Activated naive CD4-positive, alpha-beta T cell treated with anti-CD3 and anti-CD28 coated beads, Interleukin-2, amount 50 U/mL, for 72 hours (primary cell): ENCODE measurements at places on chromosomes 7 and 10.

DNA sequence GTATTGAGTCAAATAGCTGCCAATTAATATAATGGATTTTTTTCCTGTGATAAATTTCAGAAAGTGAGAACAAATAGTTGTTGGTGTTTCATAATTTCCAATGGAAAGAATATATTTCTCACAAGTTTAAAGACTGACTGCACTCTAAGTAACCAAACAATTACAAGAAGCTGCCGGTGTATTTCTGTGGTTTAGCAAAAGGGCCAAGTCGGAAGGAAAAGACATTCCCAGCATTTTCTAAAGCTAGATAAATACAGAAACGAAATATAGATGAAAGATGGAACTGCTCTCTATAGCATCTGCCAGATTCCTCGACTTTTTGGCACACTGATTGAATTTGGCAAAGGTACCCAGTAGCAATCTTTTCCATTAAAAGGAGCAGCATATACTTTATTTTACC is 92.7 kb upstream of the MKX start:
- no peak for DNase-seq

DNA sequence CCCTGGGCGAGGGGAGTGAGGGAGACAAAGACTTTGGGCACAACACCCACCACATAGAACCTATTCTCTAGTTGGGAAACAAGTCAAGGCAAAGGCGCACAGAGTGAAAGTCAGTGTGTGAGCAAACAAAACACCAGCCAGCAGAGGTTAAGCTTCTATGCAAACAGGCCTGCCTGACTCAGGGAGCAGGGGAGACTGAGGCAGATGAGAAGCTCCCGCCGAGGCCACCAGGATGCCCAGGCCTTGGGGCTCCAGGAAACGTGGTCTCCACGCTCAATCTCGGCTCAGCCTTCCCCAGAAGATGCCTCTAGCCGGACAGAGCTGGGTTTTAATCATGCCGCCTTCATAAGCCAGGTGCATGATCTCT is 74.1 kb upstream of the KCNMA1 start:
- DNase-seq, result no peak

GRCh38 chr7:90886416-90886815 is 290.3 kb downstream of the CDK14 start:
- DNase-seq, result no peak

DNA sequence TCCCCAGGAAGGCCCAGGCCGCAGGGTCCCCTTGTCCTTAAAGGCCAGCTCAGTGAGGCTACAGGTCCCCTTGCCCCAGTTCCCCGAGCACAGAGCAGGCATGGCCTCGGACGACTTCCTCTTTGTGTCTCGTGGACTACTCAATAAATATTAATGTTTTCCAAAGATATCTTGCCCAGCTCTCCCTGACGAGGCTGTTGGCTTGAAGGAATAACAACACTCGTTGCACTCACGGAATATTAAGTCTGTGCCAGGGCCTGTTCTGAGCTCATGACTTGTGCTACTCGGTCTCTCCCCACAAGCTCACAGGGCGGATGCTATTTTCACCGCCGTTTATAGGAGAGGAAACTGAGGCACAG is 68.2 kb downstream of the CUX1 start:
- no peak for DNase-seq

DNA sequence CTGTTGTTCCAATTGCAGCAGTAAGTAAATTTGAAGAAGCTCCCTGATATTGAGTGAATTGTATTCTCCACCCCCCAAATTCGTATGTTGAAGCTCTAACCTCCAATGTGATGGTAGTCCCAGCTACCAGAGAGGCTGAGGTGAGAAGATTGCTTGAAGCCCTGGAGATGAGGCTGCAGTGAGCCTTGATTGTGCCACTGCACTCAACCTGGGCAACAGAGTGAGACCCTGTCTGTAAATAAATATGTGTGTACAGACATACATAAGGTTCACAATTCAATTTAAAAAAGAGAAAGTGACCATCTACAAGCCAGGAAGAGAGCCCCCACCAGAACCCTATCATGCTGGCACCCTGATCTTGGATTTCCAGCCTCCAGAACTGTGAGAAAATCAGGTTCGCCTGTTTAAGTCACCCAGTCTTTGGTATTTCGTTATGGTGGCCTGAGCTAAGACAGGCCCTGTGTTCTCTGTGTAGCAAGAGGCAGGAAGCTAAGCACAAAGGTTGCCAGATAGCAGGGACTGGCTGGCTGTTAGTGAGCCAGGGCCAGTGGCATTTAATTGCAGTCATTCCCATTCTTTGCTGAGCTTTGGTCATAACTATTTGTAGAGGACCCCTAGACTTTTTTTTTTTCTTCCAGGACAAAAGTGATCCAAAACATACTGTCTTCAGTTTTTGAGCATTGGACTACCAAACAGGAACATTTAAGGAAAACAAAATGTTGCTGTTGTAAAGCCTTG is 45.6 kb downstream of the AUTS2 start:
- no peak for DNase-seq

- DNase-seq, result no peak
These were observed 53.0 kb upstream of the ADGRA1 start for GRCh38 chr10:133034762-133035161.

DNA sequence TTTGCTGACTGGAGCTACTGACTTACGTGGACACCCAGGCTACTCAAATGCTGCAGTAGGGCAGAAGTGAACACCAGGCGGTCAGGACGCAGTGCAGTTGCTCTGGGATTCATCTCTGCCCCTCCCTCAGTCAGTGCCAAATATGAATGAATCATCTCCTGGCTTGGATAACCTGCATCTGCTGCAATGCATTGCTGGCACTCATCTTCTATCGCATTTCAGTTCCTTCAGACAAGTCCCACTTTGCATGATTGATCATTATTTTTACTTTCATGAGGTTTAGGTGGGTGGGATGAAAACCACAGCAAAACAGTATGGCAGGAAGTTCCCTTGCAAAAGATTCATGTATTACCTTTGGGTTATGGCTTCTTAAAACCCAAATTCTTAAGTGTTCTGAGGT is 224.6 kb upstream of the NRP1 start:
- no peak for DNase-seq

GRCh38 chr10:24333736-24334135 is 124.8 kb downstream of the KIAA1217 start:
- no peak for DNase-seq

DNA sequence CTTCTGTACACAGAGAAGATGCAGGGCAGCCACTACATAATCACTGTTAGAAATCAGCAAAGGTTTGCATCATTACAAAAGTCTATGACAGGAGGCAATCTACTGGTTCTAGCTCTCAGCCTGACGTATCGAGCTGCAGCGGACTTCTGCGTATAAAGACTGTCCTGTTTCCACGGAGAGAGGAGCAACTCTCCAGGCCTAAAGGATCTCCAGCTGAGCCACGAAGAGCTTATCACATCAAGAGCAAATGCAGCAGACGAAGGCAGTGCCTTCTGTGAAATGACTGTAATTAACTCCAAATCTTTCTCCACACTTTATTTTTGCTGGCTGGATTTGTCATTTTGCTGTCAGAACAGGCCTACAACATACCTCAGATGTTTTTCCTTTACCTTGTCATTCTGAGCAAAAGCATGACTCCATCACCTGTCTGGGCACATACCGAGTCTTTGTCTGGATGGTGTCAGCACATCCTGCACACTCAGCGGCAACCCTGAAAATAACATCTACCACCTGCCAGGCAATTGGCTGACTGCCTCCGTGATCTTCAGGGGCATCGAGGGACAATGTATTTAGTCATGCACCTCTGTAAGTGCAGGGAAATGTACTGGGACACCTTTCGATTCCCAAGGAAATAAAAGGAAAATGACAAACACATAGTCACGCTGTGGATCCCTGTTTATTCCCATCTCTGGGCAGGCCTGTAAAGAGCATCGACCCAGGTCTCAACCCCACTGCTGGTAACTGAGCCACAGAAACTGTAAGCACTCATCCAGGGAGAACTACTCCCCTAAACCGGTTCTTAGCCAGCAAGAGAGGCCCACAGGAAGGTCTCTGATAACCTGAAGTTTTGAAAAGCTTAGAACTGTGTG is 26.3 kb upstream of the SH3PXD2A start:
- no peak for DNase-seq

DNA sequence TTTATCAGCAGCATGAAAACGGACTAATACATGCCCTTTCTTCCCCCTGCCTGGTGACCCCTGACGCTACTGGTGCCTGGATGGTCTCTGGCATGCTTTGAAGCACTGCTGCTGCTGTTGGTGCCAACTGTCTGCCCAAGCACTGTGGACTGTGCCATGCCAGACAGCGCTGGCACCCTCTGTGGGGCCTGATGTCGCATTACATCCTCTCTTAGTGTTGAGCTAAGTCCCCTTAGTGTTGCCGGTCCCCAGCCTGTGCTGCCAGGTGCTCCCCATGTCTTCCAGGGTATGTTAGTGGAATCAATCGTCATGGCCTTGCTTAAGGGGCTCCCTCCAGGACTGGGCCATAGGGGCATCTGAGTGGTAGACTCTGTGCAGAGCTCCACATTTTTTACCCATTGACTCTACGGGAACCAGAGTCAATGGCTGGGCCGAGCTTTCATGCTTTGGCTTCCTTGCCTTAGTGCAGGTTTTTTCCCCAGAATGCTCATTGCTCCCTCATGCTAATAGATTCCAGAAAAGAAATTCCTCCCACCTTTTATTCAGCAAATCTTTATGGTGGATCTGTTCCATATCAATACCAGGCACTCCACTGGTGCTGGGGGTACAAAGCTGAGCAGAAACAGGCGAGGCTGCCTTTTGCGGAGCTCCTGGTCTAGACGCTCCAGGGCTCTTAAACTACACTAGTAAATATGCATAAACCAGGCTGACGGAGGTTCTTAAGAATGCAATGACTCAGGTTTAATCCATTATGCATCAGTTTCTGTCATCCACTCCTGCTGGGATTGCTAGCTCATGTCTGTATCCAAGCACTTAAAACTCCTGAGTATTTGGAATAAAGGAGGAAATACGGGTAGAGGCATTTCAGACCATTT is 21.8 kb upstream of the MRC1 start:
- no peak for DNase-seq

DNA sequence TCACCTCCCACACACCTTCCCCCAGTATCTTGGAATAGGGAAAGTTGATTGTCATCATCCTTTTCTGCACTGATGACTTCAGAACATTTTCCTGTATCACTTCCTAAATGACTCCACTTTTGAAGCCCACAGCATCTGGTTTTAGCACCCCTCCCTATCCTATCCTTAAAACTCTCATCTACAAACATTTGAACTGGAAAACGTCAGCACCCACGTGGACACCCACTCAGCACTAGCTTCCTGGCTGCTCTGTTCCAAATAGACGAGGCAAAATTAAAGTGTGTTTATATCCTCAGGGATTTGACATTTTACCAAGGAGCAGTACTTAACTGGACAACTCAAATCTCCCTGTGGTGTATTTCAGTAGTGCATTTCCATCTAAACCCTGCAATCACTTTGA is 73.9 kb downstream of the REEP3 start:
- no peak for DNase-seq

DNA sequence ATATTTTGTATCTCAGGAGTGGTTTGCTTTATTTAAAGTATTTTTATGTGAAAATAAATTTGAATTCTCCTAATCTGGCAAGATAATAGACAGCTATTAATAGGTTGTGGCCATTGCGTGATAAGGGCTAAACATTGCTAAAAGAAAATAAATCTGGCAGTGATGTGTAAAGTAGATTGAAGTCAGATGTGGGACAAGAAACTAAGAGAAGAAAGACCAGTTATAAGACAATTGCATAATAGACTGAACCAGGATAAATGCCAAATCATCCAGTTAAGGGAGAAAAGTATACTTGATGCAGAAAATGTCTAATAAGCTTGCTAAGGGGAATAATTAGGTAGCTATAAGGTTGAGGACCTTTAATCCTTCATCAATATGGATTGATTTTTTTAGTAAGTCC is 197.5 kb upstream of the CSTF2T start:
- no peak for DNase-seq

- DNase-seq, result no peak
These were observed 84.5 kb downstream of the RTKN2 start for GRCh38 chr10:62183857-62184795.

DNA sequence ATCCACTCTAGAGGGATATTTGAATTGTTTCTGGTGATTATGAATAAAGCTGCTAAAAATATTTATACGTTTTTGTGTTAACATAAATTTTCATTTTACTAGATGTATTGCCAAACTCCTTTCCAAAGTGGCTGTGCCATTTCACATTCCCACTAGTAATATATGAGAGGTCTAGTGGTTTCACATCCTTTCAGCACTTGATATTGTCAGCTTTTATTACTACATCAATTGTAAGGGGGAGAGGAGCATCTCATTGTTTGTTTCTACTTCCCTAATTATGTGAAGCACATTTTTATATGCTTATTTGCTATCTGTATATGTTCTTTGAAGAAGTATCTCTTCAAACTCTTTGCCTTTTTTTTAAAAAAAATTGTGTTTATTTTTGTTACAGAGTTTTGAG is 184.5 kb downstream of the ADK start:
- DNase-seq, result no peak

GRCh38 chr10:124058346-124059003 is 34.9 kb downstream of the CHST15 start:
- no peak for DNase-seq

GRCh38 chr10:123043409-123043925 is 34.7 kb downstream of the ACADSB start:
- no peak for DNase-seq

DNA sequence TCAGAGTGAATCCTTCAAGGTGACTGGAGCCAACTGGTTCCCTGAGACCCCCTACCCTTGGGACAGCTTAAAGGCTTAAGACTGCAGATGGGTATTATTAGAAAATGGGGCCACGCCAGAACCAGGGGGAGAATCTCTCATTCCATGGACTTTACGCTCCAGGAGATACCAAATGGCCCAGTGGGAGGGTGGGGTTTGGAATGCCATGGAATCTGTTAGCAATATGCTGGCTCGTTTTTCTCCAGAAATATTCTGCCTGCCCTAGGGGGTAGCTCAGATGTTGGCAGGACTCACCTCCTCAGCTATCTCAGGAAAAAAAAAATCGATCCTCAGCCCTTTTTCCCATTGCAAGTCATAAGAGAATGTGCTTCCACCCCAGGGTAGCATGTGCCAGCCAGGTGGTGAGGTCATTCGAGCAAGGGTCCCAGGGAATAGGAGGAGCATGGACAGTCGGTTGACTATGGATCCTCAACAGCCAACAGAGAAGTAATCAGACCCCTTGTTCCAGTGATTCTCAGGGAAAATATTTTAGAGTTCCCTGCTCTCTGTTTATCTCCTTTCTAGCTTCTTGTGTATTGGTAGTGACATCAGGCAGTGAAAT is 22.9 kb downstream of the SVIL start:
- no peak for DNase-seq

DNA sequence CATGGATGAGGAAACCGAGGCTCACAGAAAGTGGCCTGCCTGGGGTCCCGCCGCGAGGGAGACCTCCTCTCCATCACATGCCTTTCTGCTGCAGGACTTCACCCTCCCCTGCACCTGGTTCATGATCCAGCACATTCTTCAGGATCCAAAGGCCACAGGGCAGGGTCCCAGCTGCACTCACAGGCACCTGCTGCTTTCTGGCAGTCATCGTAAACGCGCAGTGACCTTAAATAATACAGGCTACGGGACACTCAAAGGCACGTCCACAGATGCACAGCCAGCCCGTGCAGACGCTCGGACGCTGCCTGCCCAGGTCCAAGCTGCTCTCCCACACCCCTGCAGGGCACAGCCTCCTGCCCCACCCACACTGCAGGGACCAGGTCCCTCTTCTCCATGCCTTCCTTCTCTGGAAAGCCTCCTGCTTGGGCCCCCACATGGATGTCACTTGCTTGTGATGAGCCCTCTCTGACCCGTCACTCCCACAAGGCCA is 49.9 kb downstream of the CALML3 start:
- no peak for DNase-seq
